Hippocampal formation (tissue), 2 donors: ENCODE measurements at places on chromosomes 2 and 18.

- DNase-seq, result no peak
Observed at GRCh38 chr2:2254206-2254605, 76.9 kb downstream of the MYT1L start.

- DNase-seq, result no peak
Observed at GRCh38 chr2:68178432-68178831, 20.7 kb downstream of the PNO1 start.

DNA sequence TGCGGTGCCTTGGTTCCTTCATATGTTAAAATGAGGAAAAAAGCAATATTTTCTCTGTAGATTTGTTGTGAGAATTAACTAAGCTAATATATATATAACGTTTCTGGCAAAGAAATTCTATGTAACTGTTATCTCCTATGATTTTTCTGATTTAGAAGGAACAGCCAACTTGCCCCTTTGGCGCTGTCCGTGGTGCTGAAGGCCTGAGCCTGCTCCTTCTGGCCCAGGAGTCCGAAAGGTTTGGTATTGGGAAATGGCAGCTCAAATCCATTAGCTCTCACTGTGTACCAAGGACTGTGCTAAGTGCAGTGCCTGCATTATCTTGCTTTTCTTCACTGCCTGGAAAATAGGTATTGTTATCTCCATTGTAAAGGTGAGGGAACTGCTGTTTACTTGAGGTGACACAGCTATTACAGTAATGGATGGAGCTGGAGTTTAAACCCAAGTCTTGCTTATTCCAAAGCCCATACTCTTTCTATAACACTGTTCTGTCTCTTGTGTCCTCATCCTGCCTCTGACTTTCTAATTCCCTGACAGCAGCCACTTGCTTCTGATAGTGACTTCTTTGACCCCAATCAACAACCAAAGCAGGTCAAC lies 52.2 kb downstream of the C1QL2 start:
- DNase-seq, result no peak

- DNase-seq, result no peak
Observed at GRCh38 chr2:468648-469336, 180.9 kb upstream of the ALKAL2 start.

- no peak for DNase-seq
Observed at GRCh38 chr2:47174733-47175361, 19.7 kb upstream of the STPG4 start.

DNA sequence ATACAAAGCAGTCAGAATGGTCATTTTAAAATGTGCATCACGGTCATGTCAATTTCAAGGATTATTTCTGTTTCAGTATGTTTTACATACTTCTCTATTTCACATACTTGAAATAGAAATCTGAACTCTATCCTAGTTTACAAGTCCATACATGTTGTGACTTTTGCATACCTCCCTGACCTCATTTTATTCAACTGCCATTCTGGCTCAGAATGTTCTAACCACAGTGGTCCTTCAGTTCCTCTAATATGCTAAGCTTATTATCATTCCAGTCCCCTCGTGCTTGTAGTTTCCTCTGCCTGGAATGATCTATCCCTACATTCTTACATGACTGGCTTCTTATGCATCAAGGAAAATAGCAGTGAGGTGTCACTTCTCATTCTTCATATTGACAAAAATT lies 295.6 kb downstream of the KIAA1328 start:
- no peak for DNase-seq
